Stimulated activated CD4-positive, alpha-beta T cell treated with anti-CD3 and anti-CD28 coated beads, Interleukin-1b, Interleukin-23, amount 100 ng/mL, for 48 hours (primary cell): ENCODE measurements at places on chromosomes 2 and 18.

DNA sequence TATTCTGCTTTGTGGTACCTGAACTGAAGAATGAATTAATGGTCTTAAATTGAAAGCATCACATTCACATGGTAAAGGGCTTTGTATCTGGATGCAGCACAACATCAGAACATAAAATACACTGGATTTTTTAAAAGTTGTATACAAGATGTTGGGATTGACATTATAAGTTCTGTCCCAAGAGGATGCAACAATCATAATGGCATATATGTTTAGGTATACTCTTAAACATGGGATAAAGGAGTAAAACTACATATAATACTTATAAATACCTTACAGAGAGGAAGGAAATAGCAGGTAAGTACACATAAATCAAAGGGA lies 171.9 kb downstream of the THADA start:
- DNase-seq: no peak

GRCh38 chr2:207362716-207363115 lies 167.0 kb upstream of the CREB1 start:
- DNase-seq: no peak

DNA sequence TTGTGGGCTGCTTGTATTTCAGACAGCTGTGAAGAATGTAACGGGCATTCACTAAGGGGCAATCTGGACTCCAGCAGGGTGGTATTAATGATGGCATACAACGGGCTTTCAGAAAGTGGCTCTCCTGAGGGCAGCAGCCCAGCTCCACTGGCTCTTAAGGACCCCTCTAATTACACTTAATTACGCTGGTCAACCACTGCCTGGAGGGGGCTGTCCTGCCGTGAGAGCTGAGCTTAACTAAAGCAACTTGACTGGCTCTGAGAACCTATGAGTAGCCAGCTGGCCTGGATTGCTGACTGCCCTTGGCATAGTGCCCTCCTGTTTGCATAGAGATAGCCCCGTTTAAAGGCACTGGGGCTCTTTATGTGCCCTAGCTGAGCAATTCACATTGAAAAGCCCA lies 3.8 kb downstream of the LIPG start:
- no peak for DNase-seq

GRCh38 chr18:77065221-77065981 lies 67.2 kb downstream of the MBP start:
- peak; percentile 60 for DNase-seq

- DNase-seq: no peak
Observed at GRCh38 chr2:74596584-74596983, 42.1 kb downstream of the DOK1 start.

DNA sequence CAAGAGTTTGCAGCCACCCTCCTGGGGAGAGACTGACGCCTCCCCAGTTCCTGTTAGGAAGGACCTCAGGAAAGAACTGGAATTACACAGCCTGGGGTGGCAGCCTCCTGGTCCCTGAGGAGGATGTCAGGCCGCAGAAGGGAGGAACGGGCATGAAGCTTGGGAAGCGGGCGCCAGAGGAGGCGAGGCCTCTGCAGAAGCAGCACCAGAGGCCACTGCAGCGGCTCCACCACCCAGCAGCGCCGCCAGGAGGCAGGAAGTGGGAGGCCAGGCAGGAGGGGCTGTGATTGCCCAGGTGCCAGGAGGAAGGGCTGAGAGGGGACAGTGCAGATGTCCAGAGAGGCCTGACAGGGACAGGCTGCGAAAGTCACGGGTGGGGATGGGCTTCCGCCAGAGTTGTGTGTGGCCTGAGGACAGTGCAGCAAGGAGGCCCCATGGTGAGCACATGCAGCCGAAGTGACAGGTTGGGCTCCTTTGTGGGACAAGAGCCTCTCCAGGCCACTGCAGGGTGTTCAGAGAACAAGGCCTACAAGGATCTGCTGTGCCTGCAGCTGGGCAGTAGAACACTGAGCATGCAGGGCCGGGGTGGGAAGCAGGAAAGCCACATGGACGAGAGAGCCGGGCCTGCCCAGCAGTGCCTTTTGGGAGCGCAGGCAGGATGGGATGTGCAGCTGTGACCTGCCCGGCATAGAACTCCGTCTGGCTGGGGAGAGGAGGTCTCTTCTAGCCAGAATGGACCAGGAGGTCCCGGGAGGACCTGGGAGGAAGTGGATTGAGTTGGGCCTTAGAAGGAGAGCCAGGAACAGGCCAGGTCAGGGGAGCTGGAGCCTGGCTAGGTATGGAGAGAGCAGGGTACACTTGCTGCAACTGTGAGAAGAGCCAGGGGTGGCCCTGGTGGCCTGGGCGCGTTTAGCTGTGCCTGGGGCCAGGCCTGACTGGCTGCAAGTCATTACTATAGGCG lies 39.1 kb upstream of the ALPP start:
- DNase-seq: no peak

DNA sequence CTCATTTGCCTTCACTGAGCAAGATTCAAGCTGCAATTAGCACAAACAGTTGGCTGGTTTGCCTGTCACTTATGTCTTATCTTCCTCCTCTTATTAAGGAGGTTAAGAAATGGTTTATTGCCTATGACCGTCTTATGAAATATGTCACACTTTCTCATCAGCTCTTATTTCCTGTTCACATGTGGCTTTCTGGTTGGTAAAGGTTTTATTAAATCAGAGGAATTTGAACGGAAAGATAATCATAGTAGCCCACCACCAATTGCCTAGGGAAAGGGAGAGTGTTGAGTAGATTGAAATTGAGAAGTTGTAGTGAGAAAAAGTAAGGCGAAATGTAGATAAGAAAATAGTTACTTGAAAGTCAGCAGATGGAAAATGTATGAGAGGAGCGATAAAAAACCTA lies 4.2 kb upstream of the IL1R1 start:
- DNase-seq: no peak

GRCh38 chr18:9108911-9109310 lies 6.4 kb downstream of the NDUFV2 start:
- no peak for DNase-seq

DNA sequence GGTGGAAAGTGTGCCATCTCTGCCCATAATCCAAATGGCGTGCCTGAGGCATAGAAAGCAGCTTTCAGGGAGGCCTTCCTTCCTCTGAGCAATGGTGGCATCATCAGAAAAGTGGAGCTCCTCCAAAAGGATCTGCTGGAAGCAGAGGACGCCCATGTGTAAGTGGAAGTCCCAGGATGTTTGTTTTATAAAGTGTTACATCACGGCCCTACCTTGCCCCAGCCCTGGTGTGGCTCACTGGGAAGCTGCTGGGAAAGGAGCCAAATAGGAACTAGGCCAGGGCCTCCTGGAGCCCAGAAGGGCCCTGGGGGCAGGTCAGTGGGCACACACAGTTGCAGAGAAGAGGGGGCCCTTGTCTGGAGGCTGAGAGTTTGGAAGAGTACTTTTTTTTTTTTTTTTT lies 4.2 kb upstream of the ODC1 start:
- DNase-seq: no peak

GRCh38 chr2:20917287-20917660 lies 94.4 kb upstream of the LDAH start:
- DNase-seq: no peak

- DNase-seq: no peak
Observed at GRCh38 chr2:218010984-218011652, 8.3 kb upstream of the TNS1 start.

DNA sequence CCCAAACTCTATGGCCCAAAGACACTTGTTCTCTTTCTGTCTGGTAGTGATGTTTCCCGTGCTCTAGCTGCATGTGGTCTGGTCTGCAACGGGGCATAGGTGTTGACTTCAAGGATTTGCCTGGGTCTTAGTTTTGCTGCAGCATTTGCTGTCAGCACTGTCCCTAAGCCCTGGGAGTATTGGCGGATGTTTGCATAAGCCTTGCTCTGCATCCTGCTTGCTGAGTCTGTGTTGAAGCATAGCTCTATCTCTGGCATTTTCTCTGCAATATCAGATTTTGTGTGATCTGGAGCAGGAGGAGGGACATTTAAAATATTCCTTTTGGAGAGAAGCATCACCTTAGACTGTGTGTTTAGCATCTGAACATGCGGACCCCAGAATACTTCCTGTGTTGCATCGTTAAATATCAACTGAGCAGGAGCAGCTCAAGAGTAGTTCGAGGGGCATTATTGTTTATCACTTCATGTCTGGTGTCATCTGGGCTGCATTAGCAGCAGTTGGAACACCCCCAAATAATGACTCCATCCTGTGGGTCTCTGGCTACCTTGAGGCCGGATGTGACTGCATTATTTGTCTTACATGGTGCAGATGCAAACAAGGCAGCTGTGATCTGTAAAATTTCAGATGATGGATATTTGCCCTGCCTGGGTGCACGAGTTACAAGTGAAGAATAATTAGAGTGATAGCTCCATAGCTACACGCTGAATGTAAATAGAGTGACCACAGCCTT lies 231.7 kb downstream of the TRIB2 start:
- no peak for DNase-seq

- no peak for DNase-seq
Observed at GRCh38 chr2:128799730-128800129, 481.1 kb upstream of the HS6ST1 start.

- DNase-seq: no peak
Observed at GRCh38 chr2:69979902-69980807, 18.7 kb upstream of the ASPRV1 start.

DNA sequence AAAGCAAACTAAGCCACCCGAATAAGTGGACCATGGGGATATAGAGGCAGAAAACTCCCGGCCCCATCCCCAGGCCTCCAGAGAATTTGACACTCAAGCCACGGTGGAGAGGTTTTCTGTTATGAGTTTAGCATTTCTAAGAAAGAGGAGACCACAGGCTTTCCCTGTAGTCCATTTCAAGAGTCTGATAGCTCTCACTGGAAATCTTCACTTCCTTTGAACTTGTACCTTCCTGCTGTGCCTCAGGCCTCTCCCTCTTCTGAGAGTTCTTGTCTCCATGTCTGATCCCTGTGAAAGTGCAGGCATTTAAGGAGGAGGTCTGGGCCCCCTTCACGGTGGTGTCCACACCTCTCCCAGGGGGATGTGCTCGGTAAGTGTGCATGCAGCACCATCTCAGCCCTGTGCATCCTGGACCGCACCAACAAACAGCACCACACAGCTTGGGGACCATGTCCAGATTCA lies 113.7 kb downstream of the BCL2 start:
- no peak for DNase-seq

DNA sequence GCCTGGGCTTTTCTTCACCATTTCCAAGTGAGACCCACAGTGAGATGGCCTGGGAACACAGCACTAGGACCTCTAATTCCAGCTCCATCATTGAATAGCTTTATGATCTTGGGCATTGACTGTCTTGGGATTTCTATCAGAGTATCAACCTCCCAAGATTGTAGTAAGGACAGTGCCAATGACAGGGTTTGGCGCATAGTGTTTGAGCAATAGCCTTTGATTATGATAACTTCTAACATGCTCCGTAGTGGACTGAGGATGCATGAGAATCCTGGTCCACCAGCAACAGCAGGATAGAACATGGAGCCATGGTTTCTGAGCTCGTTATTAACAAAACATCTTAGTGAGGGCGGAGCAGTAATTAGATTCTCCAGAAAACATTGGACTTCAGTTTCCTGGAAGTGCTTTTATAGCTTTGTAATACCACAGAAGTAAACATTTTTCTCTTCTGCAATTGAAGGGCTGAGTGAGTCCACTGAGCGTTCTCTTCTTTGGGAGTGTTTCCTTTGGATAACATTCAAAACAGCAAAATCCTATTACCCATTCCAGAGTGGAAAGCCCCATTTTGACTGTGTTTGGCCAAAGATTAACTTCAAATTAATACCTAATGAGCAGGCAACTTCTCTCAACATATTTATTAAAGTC lies 63.7 kb downstream of the IL1R2 start:
- no peak for DNase-seq

DNA sequence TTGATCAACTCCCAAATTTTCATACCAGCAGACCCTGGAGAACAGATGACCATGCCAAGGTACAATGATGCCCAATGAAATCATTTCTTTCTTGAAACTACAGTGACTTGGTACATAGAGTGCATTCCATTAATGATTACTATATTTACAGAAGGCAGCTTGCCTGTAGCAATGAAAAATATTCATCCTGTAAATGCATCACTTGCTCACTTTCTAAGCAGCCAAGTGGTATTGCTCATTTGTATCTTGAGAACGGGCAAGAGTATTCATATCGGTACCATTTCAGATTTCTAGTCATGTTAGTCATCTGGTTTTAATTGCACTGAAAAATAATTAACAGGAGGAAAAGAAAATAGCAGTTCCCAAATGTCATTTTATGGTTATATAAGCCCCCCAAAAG lies 59.6 kb downstream of the VIL1 start:
- no peak for DNase-seq

DNA sequence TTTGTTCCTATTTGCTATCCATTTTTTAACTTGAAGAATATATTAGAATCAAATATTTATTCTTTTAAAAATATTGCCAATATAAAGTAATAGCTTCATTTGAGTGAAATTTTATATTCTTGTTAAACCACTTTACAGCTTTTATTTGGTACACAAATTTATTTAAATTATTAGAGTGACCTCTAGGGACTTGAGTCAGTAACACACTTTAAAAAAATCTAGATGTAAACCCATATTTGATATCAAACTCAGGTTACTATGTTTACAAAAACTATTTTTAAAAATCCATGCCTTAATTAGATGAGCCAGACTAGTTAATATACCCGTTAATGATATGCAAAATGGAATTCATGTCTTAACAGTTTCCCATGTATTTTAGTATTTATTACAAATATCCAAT lies 134.6 kb downstream of the MAP4K4 start:
- DNase-seq: no peak

GRCh38 chr2:95068256-95068655 lies 42.7 kb downstream of the MAL start:
- DNase-seq: no peak

DNA sequence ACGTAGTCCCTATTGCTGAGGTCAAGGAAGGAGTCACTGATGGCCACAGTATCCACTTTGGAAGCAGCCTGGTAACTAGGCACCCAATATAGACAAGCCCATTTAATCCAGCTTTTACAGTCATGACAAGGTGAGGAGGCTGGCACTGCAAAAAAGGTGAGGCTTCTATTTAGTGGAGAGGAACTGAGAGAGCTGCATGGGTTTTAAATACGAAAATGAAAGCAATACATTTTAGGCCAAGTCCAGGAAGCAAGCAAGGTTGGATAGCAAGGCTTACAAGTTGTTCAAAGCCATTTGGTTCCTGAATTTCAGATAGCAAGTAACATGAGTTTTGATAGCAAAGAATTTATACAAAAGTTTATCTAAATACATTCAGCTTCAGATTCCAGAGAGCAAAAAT lies 80.4 kb downstream of the SGPP2 start:
- no peak for DNase-seq

GRCh38 chr2:227132986-227133385 lies 31.0 kb downstream of the COL4A4 start:
- no peak for DNase-seq

GRCh38 chr2:232235716-232236115 lies 142.8 kb upstream of the ALPP start:
- DNase-seq: no peak
